Inflammatory macrophage treated with lipopolysaccharide for 4 hours (primary cell): ENCODE measurements at places on chromosomes 5 and 9.

GRCh38 chr9:133953976-133954709 lies 38.0 kb downstream of the VAV2 start:
- DNase-seq, result no peak

GRCh38 chr5:78824831-78825281 lies 160.3 kb downstream of the ARSB start:
- no peak for DNase-seq

DNA sequence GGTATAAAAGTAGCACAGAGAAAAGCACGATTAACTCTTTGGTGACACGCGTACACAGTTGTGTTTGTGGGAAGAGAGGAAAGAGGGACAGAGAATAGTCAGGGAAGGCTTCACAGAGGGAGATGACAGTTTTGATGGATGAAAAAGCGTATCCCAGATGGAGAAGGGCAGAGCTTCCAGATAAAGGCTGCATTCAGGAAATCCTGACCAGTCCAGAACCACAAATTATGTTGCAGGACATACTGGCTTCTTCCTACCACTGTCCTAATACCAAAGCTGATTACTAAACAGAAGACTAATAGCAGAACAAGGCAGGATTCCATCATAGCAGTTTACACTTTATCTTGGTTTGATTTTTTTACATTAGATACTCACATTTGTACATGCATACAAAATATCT lies 34.5 kb downstream of the SLC31A2 start:
- peak; percentile 41 for DNase-seq

- DNase-seq, result no peak
These were observed 92.6 kb downstream of the STK32A start for GRCh38 chr5:147327421-147327820.

DNA sequence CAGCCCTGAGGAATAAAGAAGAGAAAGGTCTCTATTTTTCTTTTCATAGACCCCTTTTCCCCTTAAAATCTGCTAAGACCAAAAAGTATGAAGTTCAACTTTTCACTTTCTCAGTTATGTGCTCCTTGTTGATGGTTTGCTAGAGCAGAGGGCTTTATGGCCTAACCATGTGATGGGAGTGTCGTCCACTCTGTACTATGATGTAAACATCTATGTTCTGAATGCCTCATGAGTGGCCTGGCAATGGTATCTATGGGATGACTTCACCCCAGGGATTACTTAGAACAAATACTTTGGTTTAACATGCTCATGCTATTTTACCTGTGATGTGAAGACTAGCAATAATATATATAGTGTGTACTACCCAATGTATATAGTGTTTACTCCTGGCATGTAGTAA lies 43.7 kb upstream of the MIER3 start:
- DNase-seq, result no peak

DNA sequence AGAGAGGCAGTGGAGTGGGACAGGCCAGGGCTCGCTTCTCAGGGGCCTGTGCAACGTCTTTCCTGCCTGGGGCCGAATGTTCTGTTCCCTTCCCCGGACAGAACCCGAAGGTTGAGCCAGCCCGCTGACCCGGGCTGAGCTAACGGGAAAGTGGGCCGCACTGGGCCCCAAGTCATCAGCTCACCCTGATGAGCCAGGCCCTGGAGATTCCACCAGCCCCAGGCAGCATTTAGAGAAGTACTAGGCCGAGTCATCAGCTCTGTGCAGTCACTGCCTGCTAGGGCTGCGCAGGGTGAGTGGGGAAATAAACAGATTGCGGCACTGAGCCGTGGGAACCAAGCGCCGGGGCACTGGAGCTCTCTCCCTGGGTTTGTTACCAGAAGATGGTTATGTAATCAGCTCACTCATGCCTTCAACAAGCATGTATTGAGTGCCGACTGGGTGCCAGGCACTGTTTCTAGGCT lies 29.1 kb upstream of the DUSP1 start:
- DNase-seq, result peak; percentile 100

DNA sequence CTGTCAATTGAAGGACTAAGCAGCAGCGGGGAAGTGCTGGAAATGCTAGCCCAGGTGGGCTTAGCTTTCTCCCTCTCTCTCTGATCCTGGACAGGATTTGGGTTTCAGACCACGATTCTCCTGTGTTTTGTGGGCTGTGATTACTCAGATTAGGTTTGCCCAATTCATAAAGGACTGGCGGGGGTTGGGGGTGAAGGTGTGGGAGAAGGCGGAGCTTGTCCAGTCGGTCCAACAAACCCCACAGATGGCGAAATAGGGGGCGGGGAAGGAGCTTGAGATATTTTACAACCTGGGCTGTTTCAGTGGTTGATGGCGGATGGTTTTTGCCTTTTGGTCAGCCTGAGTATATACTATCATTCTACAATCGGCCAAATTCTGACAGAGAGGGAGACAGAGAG lies 35.2 kb downstream of the PCDHAC2 start:
- no peak for DNase-seq

- DNase-seq, result no peak
These were observed 1300.1 kb upstream of the DMAC1 start for GRCh38 chr9:9099646-9100045.

GRCh38 chr5:109396965-109397364 lies 12.8 kb downstream of the PJA2 start:
- no peak for DNase-seq

DNA sequence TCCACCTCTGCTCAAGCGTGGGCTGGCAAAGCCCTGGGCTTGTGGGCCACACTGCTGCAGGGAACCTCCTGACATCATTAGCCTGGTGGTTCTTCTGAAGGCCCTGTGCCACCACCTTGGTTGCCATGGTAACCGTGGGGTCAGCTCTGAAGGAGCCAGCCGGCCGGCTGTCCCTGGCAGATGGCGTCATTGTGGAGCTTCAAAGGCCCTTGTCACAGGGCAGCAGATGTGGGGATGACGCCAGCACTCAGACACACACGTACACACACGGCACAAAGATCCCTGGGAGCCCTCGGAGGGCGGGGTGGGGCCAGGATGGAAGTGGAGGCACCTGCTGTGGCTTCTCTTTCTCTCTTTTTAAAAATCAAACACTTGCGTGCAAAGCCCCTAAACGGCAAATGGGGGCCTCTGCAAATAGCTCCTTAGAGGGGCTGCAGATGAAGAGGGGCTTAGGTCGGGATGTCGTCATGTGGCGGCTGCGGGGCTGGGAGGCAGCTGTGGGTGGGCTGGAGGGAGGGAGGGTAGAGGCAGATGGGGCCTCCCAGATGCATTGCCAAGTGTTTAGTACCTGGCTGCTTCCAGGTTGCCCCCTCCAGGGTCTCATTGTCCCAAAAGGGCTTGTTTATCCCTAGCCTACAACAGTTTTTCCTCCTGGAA lies 19.5 kb upstream of the RPL26L1 start:
- DNase-seq, result no peak

DNA sequence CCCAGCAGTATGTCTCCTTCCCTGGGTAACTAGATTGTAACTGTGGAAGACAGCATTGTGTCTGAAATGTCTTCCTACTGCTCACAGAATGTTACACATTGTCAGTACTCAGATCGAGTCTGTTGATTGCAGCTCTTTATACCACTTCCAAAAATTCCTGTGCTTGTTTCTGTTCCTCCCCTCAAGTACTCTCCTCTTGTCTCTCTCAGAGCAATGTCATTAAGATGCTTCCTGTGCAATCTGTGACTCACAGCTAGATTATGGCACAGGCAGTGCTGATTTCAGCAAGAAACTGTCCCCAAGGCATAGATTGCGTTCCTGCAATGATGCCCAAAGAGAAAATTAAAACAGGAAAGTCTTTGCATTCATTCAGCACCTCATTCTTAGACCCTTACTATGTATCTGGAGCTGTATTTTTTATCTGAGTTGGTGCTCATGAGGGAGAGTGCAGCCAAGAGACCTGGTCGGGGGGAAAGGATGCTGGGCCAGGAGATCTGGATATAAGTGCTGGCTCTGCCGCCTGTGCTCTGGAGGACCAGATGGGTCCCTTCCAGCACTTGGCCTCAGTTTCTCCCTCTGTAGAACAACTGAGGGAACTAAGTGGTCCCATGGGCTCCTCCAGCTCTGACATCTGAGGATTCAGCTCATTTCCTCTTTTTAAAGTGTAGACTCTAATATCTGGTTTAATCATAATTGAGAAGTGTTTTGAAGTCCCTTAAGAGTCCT lies 40.8 kb upstream of the GNPDA1 start:
- peak; percentile 95 for DNase-seq

DNA sequence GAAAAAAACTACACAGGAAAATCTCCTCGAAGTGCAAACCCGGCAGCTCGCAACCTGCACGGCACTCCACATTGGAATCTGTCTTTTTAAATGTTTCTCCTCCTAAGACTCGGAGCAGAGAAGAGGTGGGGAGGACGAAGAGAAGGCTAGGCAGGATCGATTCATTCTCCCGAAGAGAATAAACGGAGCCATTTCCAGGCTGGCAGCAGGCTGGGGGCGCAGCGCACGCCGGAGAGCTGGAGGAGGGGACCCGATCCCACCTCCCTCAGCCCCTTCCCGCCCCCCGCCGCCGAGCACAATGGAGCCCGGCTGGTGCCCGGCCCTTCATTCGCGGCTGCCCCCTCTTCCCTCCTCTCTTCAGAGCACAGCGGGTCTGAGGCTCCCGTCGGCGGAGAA lies 628 bp downstream of the HOMER1 start:
- no peak for DNase-seq

DNA sequence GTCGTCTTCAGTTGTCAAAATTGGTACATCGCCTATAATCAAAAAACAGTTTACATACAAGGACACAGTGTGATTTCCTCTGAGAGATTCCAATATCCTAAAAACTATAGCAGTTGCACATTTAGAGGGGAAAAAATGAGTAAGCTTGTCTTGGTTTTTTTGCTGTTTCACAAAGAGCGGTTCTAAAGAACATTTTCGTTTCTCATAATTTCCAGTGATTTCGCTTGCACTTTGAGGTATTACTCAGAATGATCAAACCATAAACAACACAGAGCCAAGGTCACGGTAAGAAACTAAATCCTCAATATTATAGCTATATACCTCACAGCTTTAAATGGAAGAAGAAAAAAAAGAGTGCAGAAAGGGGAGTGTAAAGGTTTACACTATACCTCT lies 861 bp downstream of the MTX3 start:
- peak; percentile 11 for DNase-seq

GRCh38 chr5:151139646-151140045 lies 17.9 kb downstream of the ANXA6 start:
- no peak for DNase-seq

DNA sequence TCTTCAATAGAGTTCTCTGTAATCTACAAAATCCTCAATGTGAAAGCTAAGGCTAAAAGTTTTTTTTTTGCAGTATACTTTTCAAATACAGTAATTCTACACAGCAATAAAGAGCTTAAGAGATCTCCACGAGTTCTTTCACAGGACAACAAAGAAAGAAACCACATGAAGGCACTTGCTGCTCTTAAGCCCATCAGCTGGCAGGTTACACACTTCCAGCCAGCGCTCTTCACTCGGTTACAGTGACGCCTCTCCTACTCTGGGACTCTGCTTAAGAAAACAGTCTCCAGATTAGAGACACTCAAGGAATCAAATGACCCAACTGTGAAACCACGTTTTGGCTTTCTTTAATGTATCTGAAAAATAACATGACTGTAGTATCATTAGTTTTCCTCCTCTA lies 85.0 kb downstream of the ROR2 start:
- no peak for DNase-seq

DNA sequence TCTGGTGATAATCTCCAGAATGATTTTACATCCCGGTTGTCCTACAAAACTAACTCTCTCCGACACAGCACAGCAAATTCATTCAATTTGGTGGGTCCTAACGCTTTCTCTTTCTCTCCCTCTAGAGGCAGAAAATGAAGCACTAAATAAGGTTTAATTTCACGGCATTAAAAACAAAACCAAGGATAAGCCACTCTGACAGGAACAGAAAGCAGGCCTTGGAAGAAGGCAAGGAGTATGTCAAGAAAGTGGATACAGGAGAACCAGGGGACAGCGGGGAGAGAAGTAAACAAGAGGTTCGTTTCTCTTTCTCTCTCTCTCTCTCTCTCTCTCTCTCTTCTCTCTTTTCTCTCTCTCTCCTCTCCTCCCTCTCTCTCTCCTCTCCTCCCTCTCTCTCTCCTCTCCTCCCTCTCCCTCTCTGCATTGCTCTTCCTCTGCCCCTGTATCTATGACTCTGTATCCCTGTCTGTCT lies 49.8 kb downstream of the EBF1 start:
- peak; percentile 43 for DNase-seq

GRCh38 chr9:87498046-87498810 lies 561 bp downstream of the DAPK1 start:
- DNase-seq, result peak; percentile 50

- DNase-seq, result no peak
These were observed 54.1 kb downstream of the PRRC1 start for GRCh38 chr5:127571314-127572131.

GRCh38 chr9:35727676-35728040 lies 4.3 kb downstream of the TLN1 start:
- no peak for DNase-seq

GRCh38 chr9:124818431-124819281 lies 34.6 kb upstream of the WDR38 start:
- no peak for DNase-seq

GRCh38 chr5:132260051-132260450 lies 2.6 kb downstream of the PDLIM4 start:
- DNase-seq, result peak; percentile 63

DNA sequence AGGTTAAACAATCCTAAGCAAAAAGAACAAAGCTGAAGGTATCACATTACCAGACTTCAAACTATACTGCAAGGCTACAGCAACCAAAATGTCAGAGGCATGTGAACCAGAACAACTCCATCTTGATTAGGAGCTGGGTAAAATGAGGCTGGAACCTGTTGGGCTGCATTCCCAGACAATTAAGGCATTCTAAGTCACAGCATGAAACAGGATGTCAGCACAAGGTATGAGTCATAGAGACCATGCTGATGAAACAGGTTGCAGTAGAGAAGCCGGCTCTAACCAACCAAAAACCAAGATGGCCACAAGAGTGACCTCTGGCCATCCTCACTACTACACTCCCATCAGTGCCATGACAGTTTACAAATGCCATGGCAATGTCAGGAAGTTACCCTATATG lies 252.0 kb downstream of the RASEF start:
- no peak for DNase-seq

DNA sequence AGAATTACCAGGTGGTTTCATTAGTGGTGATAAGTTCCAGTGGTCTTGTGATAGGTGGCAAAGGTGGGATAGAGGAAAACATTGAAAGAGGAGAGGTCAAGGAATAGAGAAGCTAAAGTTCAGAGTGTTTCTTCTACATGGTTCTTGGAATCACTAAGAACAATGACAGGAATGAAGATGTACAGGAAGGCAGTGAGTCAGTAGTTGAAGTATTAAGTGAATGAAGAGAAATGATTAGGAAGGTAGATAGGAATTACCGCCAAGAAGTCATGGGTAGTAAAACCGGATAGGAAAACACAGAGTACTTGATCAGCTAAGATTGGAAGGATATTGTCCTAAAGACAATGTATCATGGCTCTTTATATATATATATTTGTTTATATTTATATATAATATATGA lies 37.9 kb upstream of the RASA1 start:
- no peak for DNase-seq

- DNase-seq, result no peak
These were observed 35.5 kb upstream of the SLC6A19 start for GRCh38 chr5:1165864-1166263.

GRCh38 chr9:109098171-109098959 lies 21.4 kb downstream of the TMEM245 start:
- no peak for DNase-seq

GRCh38 chr5:74310386-74310785 lies 330.1 kb downstream of the ENC1 start:
- no peak for DNase-seq
